Suppressor macrophage (primary cell): ENCODE measurements at places on chromosomes 7 and 10.

DNA sequence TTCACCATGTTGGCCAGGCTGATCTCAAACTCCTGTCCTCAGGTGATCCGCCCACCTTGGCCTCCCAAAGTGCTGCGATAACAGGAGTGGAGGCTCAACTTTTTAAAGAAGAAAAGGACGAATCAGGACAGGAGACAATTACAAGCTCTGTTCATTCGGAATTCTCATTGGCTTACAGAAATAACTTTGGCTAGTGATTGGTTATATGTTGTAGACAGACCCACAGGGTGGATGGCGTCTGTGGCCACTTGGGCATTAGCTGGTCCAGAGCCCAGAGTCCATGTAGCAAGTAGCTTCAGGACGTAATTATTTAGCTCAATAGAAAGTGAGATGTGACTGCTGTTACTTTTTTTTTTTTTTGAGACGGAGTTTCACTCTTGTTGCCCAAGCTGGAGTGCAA lies 160.5 kb upstream of the TNRC18 start:
- DNase-seq, result no peak

DNA sequence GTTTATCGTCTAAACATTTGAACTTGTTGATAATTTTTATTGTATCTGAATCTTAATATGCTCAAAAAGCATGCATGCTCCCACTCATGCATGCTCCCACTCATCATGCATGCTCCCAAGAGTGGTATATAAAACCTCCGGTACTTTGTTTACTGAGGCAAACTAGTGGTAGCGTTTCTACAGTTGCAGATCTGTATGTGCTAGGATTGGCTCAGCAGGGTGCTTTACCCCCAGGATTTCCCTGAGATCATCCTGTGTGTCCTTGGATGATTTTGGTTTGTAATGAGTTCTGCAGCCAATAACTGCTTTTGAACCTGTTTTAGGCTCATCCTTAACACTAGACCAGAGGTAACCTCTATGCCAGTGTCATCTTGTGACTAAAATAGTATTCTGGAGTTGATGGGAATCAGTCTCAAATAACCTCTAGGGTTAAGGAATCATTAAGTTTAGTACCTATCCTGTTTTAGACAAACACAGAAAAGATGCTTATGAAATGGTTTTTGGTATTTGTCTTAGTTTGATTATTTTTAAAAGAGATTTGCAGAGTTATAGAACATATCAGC lies 40.4 kb downstream of the PHTF2 start:
- no peak for DNase-seq

DNA sequence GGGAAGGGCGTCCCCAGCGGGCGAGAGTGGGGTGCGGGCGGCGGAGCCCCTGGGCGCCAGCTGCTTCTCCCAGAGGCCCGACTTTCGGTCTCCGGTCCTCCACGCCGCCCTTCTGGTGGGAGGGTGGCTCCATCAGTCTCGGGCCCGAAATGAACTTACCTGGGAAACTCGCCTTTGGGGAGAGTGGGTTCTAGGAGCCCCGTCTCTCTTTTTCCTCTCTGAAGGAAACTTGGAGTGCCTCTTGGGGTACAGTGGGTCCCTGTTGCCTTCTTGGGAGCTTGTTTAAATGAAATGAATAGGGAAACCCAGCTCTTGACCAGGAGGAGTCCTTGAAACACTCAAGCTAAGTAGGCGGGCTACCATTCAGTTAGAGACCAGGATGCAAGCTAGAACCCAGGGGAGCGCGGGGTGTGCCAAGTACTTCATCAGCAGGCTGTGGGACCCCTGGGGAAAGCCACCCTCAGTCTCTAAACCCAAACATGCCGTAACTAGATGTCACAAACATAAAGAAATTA lies 1.3 kb downstream of the SLC26A4 start:
- DNase-seq, result no peak

- DNase-seq, result no peak
Measured at GRCh38 chr10:352476-353235, 217.4 kb downstream of the ZMYND11 start.

DNA sequence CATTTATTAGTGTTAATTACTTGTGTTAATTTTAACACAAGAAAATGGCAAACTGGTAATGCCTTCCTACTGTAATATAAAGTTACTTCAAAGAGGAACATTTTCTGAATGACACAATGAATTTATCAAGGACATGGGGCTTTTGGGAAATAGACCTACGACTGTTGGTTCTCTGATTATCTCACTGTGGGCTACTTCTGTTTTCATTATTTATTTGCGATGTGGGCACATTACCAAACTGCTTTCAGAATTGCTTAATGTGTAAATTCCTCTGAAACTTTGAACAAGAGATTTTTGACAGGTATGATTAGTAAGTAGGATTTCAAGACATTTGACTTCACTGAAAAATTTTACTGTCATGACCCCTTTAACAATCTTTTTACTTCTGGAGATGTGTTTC lies 535.6 kb downstream of the CNTNAP2 start:
- no peak for DNase-seq

- DNase-seq, result peak; percentile 78
Measured at GRCh38 chr10:103476046-103476768, 2.8 kb downstream of the CALHM3 start.

- peak; percentile 41 for DNase-seq
Measured at GRCh38 chr10:38025283-38025682, 14.8 kb downstream of the ZNF33A start.

DNA sequence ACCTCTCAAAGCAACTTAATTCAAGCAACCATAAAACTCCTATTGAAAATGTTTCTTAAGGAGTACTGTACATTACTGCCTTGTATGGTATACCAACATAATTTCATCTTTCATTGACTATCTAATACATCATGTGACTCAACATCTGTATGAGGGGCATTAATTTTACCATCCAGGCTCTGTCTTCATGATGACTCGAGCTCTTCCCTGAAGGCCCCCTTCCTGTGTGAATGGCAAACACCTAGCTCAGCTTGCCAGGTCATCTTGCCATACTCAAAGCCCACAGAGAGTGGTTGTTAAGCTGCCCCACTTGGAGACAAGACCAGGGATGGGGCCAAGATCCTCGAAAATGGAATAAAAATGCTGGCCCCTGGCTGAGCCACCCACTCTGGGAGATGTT lies 82.4 kb downstream of the SGMS1 start:
- no peak for DNase-seq

GRCh38 chr7:36982766-36983165 lies 258.5 kb upstream of the AOAH start:
- no peak for DNase-seq

GRCh38 chr10:104601166-104601565 lies 39.9 kb upstream of the SORCS3 start:
- peak; percentile 40 for DNase-seq

GRCh38 chr10:77441353-77442166 lies 196.0 kb downstream of the KCNMA1 start:
- no peak for DNase-seq

DNA sequence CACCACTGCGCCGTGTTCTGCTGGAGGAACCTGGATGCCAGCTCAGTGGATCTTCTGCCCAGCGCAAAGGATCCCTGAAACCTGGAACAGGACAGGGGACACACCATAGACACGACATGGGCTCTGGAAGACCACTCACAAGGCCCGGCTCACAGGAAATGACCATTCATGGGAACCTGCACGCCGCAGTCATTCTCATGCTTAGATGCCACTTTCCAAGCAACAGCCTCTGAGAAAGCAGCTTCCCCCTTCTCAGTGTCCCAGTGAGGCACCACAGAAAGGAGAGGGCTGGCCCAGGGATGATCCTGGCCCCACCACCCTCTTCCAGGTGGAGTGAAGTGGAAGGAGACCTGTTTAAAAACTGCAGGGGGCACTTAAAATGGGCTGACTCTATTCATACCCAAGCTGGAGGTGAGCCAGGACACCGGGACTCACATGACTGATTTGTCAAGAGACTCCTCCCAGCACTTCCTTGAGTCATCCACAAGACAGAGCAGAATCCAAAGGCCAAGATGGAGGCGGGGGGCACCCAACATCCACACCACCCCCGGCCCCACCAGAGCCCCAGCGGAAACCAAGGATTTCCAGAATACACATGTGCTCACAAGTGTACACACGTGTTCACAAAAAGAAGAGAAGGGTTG lies 11.2 kb downstream of the CTBP2 start:
- peak; percentile 67 for DNase-seq

DNA sequence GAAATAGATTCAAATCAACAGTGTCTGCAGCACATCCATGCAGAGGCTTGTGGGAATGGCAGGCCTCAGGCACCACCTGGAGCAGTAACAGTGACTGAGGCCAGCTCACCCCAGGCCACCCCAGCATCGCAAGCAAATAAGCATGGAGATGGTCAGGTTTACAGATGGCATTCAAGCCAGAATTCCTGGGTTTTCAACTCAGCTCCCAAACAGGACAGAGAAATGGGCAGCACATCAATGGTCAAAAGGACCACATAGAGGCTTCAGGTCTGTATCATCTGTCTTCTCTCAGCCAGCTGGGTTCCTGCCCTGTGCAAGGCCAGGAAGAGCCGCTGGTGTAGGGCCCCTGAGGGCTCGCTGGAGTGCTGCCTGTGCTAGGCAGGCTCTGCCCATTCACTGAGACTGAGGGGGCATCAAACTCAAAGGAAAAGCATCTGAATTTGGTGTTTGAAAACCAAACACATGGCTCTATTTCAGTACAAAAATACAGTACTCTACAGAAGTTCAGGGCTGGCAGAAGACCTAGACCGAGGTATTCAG lies 112.5 kb downstream of the KMT2E start:
- no peak for DNase-seq

- peak; percentile 23 for DNase-seq
Measured at GRCh38 chr7:150739033-150739432, 1.8 kb downstream of the GIMAP5 start.

DNA sequence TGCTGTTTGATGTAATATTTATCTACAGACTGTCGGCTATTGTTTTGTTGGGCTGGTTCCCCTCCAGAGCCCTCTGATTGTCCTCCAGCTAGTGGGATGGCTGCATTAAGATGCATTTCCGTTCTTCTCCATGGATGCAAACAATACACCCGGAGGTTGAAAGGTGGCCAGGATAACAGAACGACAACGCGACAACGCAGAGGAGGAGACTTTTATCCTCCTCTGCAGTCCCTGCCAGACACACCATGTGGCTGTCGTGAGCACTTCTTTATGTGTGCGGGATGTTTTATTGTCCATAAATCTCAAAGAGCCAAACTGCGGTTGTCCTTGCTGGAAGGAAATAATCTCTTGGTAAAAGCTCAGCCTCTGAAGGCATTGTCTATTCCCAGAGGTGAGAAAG lies 39.1 kb upstream of the TCERG1L start:
- DNase-seq, result no peak

- no peak for DNase-seq
Measured at GRCh38 chr7:134419875-134420274, 39.0 kb downstream of the AKR1B1 start.

DNA sequence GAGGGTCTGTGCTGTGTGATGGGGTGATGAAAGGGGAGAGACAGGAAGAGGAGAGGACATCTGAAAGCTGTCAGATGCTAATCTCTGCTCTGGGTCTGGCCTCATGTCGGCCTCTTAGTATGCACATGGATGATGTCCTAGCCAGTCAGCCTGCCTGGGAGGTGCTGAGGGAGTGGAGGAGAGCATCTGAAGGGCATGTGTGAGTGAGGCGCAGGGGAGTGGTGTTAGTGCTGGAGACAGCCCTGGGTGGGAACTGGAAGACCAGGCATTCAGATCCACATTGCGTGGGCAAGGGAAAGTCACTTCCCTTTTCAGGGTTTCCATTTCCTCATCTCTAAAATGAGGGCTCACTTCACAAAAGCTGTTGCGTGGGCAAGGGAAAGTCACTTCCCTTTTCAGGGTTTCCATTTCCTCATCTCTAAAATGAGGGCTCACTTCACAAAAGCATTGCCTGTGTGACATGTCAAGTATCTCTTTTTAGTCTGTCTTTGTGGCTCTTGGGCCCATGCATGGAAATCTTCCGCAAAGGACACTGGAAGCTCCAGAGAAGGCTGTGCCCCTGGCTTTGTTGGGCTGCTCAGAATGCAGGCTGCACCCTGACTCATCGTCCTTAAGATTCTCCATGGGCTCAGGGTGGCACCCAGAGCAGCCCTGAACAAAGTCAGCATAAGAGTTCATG lies 10.0 kb downstream of the SFTPD start:
- DNase-seq, result peak; percentile 95

GRCh38 chr10:95791425-95791979 lies 35.5 kb downstream of the ENTPD1 start:
- DNase-seq, result no peak

- peak; percentile 77 for DNase-seq
Measured at GRCh38 chr10:35564341-35564968, 40.7 kb upstream of the GJD4 start.

GRCh38 chr7:48638041-48638440 lies 286.3 kb upstream of the CDC14C start:
- no peak for DNase-seq

DNA sequence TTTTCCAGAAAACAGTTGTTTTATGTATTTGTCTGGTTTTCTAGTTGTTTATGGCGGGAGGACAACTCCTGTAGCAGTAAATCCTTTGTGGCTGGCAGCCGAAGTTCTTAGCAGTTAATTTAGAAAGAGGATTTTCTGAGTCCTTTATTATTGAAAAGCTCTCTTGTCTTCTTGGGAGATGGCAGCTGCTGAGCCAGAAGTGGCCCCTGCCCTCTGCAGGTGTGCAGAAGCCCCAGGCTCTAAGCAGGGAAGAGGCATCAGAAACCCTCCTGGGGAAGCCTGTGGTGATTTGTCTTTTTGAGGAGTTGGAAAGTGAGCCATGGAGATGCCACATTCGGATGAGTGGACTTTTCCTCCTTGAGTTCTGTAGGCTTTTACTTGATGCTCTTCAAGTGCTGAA lies 106.3 kb downstream of the GLRX3 start:
- no peak for DNase-seq

DNA sequence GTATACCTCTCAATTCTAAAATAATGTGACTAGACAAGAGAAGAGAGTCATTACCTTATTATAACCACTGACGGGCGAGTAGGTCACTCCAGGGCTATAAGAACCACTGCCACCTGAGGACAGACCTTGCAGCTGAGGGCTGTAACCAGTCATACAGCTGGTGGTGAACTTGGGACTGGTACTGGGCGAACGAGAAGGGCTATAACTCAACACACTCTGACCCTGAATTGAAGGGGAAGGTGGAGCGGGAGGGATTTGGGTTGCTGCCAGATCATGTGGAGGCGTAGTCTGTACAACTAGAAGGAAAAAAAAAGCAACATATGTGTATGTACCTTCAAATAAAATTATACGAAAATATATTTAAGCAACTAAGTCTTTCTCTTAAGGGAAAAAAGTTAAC lies 3.4 kb downstream of the TMEM209 start:
- no peak for DNase-seq
